ENCODE measurements at places on chromosomes 6 and 20.

- DNase-seq = no peak
Measured at GRCh38 chr6:86969573-86969972, 32.2 kb downstream of the HTR1E start.

- DNase-seq = no peak
Measured at GRCh38 chr6:67210450-67210849, 1424.6 kb upstream of the ADGRB3 start.

GRCh38 chr6:144265061-144265357, 20.1 kb upstream of the UTRN start:
- DNase-seq = no peak

GRCh38 chr6:25534942-25535631, 116.9 kb upstream of the SCGN start:
- no peak for DNase-seq

GRCh38 chr6:153625089-153625488, 414.0 kb upstream of the OPRM1 start:
- no peak for DNase-seq

DNA sequence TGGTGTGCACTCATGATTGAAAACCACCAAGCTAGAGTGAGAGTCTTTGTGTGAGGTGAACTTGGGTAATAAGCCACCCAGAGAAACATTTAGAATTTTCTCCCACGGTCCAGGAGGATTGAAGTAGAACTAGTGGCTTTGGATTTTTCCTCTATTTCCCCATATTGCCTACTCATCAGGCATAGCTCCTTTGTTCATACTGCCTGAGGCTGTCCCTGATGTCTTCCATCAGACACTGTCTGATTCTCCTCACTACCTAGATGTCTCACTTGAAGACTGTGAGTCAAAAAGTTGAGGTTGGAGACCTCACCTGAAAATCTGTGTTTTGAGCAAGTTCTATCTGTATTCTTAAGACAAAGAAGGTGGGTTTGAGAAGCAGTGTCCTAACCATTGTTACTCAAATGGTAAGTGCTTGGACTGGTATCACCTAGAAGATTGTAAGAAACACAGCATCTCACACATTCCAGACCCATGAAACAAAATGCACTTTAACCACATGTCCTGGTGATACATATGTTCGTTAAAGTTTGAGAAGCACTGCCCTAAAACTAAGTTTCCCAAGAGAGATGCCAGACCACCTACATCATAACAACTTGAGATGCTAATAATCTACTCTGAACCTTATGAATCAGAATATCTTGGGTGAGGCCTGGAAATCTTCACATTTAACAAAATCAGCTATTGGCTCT, 523.4 kb upstream of the BTBD3 start:
- no peak for DNase-seq

DNA sequence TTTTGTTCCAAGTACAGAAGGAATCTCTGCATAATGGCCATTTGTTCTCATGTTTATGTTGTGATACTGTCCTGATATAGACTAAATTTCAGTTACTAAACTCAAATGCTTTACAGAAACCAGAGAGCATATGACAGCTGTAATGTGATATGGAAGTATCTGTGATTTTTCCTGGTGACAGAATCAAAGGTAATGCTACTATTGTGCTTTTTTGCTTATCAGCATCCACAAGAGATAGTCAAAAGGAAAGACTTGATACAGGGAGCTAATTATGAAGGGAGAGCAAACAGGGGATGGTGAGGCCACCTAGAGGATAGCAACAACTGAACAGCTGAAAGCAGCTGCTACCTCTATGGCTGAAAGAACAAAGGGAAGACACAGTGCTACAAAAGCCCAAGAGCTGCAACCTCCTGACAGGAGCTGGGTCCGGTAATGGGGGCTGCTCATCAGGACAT, 181.4 kb downstream of the PHF3 start:
- DNase-seq = no peak

Data from T-helper 9 cell (primary cell).